ENCODE measurements at places on chromosomes 1 and 21.

DNA sequence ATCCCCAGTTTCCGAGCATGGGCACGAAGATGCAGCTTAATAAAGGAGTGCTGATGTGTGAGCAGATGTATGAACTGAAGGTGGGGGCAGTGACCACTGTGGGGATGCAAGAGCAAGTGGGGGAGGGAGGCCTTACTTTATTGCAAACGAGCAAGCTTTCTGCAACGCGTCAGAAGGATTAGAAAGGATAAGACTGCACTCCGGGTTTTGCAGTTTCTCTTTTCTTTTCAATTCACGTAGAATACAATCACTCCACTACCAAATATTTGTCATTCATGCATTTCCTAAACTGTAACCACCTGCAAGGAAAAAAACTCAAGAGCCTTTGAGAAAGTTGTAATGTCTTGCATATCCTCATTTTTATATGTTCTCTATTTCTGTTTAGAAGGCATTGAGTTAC is 4.3 kb upstream of the OR2C3 start:
- no peak for DNase-seq

GRCh38 chr1:117392771-117393170 is 25.5 kb downstream of the MAN1A2 start:
- no peak for DNase-seq

DNA sequence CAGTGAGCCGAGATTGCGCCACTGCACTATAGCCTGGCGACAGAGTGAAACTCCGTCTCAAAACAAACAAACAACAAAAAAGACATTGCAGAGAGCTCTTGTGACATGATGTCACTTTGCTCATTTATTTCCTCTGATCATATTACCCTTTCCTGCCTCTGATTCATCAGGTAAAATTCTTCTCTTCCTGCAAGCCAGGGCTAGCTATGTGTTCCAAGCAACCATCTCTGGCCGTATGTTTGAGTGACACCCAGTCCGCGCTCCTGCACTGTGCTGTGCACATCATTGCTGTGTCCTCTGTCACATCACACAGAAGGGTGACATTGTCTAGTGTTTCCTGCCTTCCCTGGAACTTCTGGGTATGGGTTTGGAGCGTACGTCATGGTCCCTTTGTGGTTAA is 251.3 kb downstream of the PCP4 start:
- no peak for DNase-seq

GRCh38 chr1:17014671-17015567 is 3.2 kb upstream of the ATP13A2 start:
- DNase-seq, result no peak

GRCh38 chr1:3275471-3276340 is 178.8 kb upstream of the ARHGEF16 start:
- no peak for DNase-seq

DNA sequence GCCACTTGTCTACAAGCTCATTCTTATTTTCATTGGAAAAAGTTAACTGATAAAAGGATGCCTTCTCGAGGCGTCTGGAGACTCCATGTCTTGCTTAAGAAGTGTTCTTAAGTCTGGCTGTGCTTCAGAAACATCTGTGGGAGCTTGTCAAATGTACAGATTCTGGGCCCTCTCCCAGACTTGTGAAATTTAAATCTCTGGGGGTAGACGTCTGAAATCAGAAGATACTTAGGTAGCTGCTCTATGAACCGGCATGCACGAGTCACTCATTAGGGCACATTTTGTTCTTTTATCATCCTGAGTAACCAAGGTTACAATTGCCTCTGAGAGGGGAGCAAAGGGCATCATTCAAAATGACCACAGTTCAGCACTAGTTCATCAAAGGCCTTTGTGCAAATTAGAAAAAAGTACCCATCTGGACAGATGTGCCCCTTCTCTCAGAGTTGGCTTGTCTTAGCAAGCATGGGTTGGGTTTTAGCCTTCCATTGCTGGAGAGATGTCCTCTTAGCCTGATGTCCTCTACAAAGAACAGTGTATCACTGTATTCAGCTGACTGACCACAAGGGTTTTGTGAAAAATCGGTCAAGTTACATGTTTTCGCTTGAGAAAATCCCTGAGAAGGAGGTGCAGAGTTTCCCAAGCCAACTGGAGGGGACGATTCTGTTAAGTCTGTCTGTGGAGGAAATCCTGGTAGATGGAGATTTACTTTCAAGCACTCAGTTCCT is 156.9 kb downstream of the ASTN1 start:
- DNase-seq, result no peak

DNA sequence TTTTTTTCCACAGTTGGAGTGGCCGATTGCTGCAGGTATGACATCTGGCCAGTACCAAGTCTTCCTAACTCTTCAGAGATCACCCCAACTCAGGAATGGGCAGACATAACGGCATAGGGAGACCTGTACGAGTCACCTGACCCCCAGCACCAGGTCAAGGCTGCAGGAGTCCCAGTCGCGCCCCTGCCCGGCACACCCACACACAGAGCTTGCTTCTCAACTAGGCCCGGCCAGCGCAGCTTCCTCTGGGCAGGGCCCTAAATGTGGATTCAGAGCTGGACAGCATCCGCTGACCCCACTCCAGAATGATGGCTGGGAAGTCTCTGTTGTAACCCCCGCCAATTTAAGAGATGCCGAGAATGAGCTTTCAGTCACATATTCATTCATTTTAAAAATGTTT is 58.8 kb upstream of the CLDN14 start:
- no peak for DNase-seq

GRCh38 chr21:21559285-21560045 is 561.3 kb downstream of the NCAM2 start:
- no peak for DNase-seq

DNA sequence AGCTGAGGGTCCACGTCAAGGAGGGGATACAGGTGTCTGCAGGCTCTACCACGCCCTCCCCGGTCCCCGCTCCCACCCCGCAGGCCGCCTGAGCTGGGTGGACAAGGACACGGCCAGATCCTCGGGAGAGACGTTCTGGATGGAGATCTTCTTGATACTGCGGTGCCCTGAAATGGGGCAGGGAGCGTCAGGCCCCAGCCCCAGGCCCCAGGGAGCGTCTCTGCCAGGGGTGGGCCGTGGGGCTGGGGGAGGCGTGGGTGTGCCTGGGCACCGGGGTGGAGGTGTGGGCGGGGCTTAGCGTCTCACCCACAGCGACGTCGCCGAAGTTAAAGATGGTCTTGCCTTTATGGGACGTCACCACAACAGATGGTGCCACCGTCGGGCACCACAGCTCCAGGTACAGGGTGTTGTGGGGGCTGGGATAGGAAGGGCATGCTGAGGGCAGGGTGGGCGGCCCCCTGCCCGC is 7.3 kb upstream of the TMEM52 start:
- no peak for DNase-seq

Data from stimulated activated CD8-positive, alpha-beta memory T cell treated with anti-CD3 and anti-CD28 coated beads, Interleukin-15, amount 100 ng/mL, for 48 hours (primary cell).